ENCODE measurements at places on chromosomes 3 and 15.

GRCh38 chr15:78323693-78324092, 16.5 kb upstream of the CRABP1 start:
- no peak for DNase-seq

GRCh38 chr15:33142708-33143107, 51.8 kb downstream of the FMN1 start:
- no peak for DNase-seq

GRCh38 chr3:146783446-146783845, 178.3 kb upstream of the PLSCR5 start:
- no peak for DNase-seq

DNA sequence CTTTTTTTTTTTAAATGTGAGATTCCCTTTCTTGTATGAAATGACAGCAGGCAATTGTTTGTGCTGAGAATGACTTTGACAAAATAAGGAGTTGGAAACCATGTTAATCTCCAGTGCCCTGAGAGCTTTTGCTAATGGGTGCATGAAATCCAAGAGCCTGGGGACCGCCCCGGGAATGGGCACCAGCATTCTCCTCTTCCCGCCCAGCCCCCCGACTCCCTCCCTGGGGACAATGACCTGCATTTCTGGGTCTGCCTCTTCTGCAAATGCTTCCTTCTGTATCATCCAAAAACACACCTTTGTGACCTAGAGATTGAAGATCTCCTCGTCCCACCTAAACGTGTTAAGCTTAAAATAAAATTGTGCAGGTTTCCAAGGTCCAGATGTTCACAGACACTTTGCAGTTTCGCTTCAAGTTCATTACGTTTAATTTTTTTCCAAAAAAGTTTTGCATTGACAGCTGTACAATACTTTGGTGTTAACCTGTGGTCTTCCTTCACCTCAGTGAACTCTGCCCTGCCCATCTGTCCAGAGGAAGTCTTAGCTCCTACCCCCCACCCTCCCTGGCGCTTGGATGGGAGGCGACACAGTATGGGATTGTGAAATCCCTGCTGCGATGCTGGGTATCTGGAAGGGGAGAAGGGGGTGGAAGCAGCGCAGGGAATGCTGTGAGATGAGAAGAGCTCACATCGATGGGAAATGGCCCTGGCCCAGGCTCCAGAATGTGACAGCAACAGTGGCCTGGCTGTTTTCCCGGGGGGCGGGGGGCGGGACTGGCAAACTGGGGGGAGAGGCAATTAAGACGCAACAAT, 50.1 kb downstream of the TLE3 start:
- no peak for DNase-seq

- DNase-seq: no peak
These were observed 772.3 kb downstream of the SI start for GRCh38 chr3:164306042-164306441.

DNA sequence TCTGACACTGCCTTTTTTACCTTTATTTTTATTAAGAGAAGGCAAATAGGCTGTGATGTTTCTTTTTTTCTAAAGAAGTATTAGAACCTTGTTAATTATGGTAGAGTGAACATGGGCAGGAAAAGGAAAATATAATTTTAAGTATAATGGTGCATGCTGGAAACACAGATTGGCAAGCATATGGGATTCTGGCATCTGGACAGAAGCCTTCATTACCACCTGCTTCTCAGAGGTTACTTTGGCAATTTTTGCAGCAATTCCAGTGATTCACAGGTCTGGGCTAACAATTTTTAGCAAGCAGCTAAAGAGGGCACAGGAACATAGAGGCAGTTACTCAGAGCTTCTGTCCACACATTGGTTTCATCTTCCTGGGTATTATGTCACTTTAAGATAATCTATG, 258.3 kb downstream of the DIPK2A start:
- DNase-seq: no peak

GRCh38 chr3:136249091-136249490, 1.0 kb upstream of the PCCB start:
- DNase-seq: no peak

GRCh38 chr3:37674111-37674510, 187.6 kb upstream of the CTDSPL start:
- DNase-seq: no peak

- DNase-seq: no peak
These were observed 20.8 kb downstream of the PLXNA1 start for GRCh38 chr3:127003601-127004280.

- DNase-seq: no peak
These were observed 207.1 kb downstream of the LRRN1 start for GRCh38 chr3:4006288-4006687.

DNA sequence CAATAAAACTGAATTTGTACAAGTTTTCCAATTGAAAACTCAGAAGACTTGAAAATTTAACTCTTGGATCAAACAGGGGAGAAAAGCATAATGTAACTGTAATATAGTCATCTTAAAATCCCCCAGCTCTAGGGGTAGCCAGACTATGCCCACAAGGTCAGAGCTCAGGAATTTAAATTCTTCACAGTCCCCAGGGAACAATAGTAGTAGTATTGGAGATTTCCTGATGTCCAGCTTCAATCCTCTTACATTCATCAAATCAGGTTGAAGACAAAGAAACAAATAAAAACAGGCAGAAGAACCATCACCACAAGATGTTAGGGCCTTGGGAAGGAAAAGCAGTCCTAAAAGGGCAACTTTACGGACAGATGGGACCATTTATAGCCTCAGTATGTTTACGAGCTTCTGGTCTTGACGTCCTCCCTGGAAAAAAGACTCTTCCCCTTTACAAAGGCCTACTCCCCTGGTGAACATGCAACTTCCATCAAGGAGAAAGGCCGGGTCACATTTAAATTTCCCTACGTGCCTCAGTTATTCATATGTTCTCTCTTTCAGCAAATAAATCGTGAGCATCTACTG, 96.8 kb downstream of the PLCH1 start:
- no peak for DNase-seq

DNA sequence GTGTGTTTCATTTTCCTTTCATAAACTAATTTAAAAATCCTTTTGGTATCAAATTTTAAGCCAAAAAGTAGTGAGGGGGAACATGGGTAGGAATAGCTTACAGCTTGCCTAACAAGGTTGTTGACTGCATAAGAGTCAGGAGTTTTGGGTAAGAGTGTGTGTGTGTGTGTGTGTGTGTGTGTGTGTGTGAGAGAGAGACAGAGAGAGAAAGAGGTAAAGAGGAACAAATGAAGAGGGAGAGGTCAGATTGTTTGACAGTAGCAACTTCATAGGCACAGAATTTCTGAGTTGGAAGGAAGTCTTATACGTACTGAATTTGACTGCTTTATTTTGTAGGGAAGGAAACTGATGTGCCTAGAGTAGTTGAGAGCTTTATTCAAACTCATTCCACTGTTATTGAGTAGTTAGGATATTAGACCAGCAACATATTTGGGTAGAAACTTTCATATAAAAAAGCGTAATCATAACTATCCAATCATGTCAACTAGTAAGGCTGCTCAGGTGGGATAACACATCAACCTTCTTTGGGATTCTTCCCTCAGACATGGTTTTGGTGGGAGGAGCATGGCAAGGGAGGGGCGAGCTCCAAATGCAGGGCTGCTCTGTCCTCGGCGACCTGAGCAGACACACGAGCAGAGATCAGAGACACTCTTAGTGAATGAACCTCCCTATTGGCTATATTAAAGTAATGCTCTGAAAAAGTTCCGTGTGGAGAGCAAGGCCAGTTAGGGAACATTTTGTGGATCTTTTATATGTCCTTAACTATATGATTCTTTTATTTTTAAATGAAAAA, 86.4 kb downstream of the LPP start:
- DNase-seq: no peak

DNA sequence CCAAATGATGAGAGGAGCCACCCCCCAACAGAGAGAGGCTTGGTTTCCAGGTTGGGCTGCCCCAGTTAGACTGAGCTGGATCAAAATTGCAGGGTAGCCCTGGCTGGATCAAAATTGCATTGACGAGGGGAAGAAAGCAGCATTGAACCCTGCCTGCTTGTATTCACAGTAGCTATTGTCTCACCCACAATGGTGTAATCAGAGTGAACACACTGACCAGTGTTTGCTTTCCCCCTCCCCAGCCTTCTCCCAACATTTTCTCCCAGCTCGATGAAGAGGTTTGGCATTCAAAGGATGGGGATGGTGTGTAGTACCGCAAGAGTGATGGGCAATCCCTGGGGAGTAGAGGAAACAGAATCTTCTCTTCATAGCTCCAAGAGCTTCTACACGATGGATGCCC, 223.8 kb downstream of the ADAMTS9 start:
- no peak for DNase-seq

GRCh38 chr15:48989170-48989569, 25.5 kb upstream of the SHC4 start:
- DNase-seq: no peak

- no peak for DNase-seq
These were observed 569.2 kb downstream of the ZBBX start for GRCh38 chr3:166810741-166811445.

DNA sequence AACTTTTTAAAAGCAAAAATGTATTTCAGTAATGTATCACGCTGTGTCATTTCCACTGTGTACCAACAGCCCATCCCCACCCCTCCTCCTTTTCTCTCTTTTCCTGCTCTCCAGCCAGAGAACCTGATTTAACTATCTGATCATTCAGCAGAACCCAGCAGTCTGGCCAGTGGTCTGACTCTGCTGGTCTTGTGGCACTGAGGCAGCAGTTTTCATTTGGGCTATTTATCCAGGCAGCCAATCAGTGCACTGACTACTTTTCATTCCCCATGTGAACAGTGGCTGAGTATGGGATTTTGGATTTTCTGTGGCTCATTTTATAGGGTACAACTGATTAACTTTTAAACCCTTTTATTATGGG, 56.3 kb downstream of the GPR171 start:
- no peak for DNase-seq

GRCh38 chr15:90495067-90495466, 34.7 kb upstream of the CRTC3 start:
- no peak for DNase-seq

GRCh38 chr3:23111797-23112196, 91.3 kb upstream of the UBE2E2 start:
- no peak for DNase-seq

- DNase-seq: no peak
These were observed 106.5 kb downstream of the KCNAB1 start for GRCh38 chr3:156226676-156227420.

GRCh38 chr3:65830948-65831732, 207.6 kb downstream of the MAGI1 start:
- no peak for DNase-seq

- DNase-seq: no peak
These were observed 796.8 kb downstream of the AGBL1 start for GRCh38 chr15:86876387-86876944.

DNA sequence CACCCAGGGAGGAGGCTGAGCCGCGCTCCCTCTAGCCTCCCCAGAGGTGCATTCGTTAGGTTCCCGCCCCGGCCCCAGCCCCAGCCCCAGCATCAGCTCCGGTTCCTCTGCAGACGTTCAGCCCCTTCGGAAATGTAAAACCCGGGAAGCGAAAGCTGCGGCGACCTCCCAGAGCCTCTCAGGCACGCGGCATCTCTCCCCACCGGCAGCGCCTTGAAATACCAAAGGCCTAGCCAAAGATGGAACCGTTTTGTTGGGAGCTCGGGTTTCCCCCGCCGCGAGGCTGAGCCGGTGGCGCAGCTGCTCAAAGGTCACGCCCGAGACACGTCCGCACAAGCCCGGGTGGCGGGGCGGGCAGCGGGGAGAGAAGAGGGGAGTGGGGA, 77.8 kb upstream of the HES1 start:
- peak; percentile 54 for DNase-seq

GRCh38 chr3:15631426-15632211, 30.1 kb downstream of the BTD start:
- no peak for DNase-seq

DNA sequence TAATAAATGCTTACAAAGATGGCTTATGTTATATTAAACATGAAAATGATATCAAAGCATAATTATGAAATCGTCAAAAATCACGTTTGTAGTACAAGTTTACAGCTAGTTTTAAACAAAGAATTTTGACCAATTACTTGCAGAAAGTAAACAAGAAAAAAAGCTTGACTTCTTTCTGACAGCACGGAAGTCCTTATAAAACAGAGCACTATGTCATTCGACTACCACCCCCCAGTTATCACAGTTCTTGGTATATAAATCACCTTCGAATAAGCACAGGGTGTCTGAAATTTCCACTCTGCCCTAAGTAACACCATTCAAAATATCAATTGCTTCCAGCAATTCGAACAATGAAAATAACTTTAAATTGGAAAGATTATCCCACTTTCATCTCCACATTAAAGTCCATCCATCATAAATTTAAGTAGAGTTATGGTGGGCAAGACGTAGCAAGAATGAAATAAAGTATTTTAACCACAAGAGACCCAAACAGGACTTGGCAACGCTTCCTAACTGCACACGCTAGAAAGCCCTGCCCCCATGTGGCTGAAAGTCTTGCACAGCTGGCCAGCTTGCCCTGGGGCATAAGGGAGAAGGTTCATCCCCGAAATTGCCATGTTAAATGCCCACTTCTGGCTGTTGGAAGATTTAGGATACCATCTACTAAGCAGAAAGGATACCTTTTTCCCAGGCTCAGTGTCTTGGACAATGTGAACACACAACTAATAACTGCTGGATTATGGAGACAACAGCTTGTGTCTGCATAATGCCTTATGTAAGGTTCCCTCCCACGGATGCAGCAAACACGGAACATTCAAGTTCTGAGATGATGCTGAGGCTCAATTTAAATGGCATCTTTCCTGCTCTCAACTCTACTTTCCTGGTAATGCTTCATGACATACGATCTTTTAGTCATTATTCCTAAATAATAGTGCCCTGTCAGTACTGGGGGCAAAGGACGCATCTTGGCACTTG, 116.4 kb upstream of the TJP1 start:
- DNase-seq: no peak

DNA sequence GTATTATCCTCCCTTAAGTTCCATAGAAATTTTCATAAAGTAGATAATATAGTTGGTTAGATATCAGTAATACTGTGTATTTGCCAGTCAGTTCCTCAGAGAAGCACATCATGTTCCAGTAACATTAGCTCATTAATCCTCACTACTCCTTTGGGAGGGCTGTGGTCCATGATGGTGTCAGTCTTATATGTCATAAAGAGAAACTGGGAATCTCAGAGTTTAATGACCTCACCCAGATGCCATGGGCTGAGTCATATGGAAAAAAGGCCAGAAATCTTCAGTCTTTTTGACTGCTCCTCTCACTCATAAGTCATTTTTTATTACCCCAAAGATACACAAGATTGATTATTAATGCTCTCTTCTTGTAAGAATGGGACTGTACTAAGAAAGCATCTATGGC, 188.6 kb downstream of the CHL1 start:
- DNase-seq: no peak

- DNase-seq: no peak
These were observed 5.4 kb upstream of the TBC1D5 start for GRCh38 chr3:17747890-17748247.

GRCh38 chr3:169264711-169265110, 398.8 kb downstream of the MECOM start:
- DNase-seq: no peak

GRCh38 chr3:183108470-183108869, 9.2 kb upstream of the MCCC1 start:
- no peak for DNase-seq

GRCh38 chr15:62598217-62598616, 433.1 kb upstream of the C2CD4B start:
- no peak for DNase-seq

GRCh38 chr15:28002867-28003266, 96.2 kb downstream of the OCA2 start:
- DNase-seq: no peak

GRCh38 chr15:48544778-48545177, 100.7 kb downstream of the FBN1 start:
- no peak for DNase-seq

GRCh38 chr3:32310336-32310735, 71.9 kb downstream of the CMTM8 start:
- DNase-seq: no peak

GRCh38 chr15:93180128-93180527, 91.1 kb upstream of the RGMA start:
- no peak for DNase-seq

Data from activated CD4-positive, CD25-positive, alpha-beta regulatory T cell treated with anti-CD3 and anti-CD28 coated beads, Interleukin-2, amount 50 U/mL, for 72 hours (primary cell).